ENCODE measurements at places on chromosomes 6 and 20.

DNA sequence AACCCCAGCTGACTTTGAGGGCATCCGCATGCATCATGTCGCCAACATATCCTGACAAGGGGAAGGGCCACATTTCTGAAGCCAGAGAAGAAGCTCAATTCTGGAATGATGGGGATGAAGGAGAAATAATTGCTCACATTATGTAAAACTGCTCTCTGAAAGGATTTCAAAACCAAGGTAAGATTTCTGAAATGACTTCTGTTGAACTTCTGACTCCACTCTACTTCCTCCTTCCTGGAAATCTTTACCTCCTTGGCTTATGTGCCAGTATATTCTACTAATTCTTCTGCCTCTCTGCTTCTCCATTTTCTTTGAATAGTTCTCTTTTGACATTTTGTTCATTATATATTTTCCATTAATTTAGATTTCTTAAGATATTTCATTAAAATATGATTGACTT lies 31.9 kb downstream of the HLA-DPB1 start:
- no peak for DNase-seq

- no peak for DNase-seq
Observed at GRCh38 chr20:10309326-10309725, 90.7 kb downstream of the SNAP25 start.

DNA sequence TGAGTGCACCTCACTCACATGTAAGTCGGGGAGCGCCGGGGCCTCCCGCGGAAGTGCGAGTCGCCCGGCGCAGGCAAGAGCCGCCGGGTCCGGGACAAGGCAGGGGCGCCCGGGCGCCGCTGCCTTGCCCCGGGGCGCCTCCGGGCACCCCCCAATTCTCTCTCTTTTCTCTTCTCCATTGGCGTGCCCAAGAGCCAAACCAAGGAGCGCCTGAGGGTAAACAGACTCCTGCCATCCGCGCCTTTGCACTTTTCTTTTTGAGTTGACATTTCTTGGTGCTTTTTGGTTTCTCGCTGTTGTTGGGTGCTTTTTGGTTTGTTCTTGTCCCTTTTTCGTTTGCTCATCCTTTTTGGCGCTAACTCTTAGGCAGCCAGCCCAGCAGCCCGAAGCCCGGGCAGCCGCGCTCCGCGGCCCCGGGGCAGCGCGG lies 36.8 kb downstream of the GNAS start:
- DNase-seq = no peak

DNA sequence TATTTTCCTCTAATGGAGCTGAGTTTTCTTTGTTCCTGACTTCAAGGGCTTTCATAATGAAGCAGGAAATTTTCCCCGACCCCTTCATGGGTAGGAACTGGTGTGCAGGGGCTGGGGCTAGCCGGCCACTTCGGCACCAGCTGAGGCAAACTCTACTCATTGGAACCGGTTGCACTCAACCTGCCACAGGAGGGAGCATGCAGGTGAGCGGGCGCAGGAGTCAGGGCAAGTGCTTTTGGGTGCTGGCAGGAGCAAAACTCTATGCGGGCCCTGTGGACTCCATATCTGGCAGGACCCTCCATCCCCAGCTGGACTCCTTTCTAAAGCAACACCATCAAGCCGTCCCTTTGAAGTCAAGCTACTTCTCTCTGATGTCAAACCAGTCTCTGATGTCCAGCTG lies 244.2 kb downstream of the EPM2A start:
- DNase-seq = no peak

DNA sequence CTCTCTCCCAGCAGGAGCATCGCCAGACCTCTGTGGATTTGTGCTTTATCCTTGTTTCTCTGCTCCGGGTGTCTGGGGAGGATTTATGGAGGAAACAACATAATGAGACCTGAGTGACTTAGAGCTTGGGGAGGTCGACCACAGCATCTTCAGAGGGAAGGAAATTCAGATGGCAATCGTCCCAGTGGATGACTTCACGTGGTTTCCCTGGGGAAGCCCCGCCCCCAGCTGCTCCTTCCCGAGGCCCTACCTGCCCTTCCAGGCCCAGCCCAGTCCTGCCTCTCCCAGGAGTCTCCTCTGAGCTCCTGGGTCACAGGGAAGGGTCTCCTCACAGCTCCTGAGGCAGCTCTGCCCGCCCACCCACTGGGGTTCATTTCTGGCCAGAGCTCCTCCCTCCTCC lies 430.3 kb upstream of the SULF2 start:
- no peak for DNase-seq

GRCh38 chr6:126091466-126091865 lies 105.1 kb downstream of the TRMT11 start:
- no peak for DNase-seq

DNA sequence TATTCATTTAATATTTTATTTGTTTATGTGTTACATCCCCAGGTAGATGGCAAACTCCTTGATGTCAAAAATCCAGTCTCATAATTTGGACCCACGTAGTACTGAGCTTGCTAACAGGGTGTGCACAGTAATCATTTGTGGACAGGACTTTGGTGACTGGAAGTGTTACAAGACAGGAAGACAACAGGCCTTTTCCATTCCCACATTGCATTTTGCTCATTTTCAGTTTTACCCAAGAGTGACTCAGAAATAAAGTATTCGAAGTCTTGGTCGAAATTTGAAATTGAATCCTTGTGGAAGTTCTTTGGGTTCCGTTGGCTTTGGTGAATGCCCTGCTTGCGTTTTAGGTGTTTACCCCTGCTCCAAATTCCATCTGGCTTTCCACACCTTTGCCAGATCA lies 63.0 kb upstream of the THBS2 start:
- no peak for DNase-seq

DNA sequence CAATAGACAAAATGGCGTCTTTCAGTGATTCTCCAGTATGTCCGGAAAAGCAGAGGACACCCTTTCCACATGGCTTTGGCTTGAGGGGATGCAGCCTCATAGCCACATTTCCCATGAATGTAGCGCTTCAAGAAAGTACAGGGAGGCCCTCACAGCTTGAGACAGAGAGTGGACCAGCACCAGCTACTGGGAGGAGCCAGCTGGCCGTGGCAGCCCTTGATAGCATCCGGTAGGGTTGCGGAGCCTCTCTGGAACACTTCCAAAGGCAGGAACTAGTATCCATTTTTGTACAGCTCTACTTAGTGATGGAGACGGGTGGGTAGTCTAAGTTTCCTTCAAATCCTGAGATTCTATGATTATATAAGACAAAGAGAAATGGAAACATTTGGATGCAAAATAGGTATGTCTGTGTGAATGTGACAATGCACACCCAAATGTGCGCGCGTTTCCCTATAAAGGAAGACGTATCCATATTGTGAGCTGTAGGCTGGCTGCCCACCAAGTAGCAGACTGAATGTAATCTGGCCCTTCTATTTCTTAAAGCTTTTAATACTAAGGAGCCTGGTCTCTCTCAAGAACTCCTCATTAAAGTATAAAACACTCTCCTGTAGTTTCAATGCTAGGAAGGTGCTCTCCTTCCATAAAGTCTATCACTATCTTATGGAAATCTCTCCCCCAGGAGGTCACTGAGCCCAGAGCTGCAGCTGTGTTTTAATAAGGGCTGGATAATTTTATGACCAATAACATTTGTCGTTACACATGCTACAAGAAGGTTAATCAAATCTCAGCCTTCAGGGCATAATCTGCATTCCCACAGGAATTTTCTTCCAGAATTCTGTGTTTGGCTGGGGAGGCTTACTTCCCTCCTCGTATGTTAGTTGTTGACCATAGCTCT lies 74.0 kb downstream of the SOBP start:
- DNase-seq = no peak

DNA sequence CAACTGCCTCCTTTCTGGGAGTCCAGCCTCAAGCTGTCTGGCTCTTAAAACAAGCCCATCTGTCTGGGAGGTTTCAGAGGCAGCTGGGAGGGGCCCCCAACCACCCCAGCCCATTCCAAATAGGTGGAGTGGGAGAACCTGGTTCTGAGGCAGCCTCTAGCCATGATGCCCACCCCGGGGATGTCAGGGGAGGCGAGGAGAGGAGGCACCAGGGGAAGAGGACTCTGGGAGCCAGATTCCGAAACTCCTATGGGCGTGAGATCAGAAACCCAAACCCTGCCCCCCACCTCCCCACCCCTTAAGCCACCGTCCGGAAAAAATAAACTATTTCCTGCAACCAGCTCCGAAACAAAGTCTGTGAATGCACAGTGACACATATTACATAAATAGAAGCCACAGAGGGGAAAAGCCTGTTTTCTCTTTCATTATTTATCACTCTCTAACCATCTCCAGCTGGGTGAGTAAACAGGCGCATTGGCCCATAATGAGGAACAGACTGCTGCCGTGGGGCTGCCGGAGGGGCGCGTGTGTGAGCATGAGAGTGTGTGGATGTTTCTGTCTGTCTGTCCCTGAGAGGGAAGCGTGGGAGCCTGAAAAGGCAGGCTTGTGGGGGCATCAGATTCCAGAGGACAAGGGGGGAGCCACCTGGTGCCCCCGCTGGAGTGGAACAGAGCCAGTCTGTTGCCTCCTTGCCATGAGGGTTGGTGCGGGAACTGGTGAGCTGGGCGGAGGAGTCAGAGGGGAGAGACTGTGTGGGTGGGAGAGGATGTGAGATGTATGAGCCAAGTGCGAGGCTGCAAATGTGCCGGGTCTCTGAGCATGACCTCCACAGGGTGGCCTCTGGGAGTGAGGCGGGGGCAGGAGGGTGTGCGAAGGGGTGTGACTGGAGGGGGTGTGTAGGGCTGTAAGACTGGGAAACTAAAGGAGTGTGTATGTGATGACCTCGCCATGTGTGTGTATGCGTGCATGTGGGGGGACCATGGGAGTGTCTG lies 14.3 kb upstream of the FOXP4 start:
- peak; percentile 56 for DNase-seq

GRCh38 chr6:36419310-36419709 lies 23.3 kb downstream of the PXT1 start:
- DNase-seq = no peak

GRCh38 chr6:124319410-124319809 lies 515.7 kb downstream of the NKAIN2 start:
- no peak for DNase-seq

GRCh38 chr6:87482366-87482765 lies 9.6 kb downstream of the SLC35A1 start:
- DNase-seq = no peak

DNA sequence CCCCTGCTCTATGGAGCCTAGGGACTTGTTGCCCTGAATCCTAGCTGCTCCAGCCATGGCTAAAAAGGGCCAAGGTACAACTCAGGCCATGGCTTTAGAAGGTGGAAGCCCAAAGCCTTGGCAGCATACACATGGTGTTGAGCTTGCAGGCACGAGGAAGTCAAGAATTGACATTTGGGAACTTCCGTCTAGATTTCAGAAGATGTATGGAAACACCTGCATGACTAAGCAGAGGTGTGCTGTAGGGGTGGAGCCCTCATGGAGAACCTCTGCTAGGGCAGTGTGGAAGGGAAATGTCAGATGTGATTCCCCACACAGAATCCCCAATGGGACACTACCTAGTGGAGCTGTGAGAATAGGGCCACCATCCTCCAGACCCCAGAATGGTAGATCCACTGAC lies 95.1 kb upstream of the TMEM170B start:
- DNase-seq = no peak

GRCh38 chr6:167663784-167664443 lies 162.8 kb upstream of the AFDN start:
- no peak for DNase-seq

- no peak for DNase-seq
Observed at GRCh38 chr6:136521427-136521826, 28.8 kb downstream of the MAP7 start.

- DNase-seq = peak; percentile 59
Observed at GRCh38 chr6:20400456-20401204, 1.0 kb upstream of the E2F3 start.

DNA sequence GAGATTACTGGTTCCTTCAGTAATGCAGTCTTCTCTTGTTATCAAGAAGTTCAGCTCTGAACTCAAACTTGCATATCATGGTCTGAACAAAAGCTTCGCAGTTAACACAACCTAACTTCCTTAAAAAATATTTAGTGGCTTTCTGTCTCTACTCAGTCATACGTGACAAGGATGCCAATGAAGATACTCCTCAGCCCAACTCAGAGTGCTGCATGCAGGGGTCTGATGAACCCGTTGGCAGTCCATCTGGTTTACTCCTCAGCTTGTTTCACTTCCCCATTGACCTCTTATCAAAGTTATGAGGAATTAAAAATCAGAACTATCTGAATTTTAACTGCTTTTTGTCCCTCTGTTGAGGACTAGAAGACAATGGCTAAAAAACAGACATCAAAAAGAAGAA lies 56.6 kb upstream of the RIN2 start:
- DNase-seq = no peak

DNA sequence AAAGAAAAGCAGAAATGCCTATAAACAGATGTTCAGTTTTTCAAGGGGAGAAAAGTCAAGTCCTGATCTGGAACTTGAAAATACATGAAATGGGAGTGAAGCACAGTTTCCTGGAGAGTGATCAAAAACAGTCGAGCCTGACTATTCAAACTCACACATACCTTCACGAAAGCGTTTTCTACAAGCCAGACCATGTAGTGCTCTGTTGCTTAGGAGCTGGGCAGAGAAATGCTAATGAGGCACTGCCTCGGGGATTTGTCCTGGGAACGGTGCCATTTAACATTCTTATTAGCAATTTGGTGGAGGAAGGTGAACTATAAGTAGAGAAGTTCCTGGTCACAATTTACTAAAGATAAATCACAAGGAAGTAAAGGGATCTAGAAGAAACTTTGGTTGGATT lies 5.9 kb downstream of the NHSL1 start:
- no peak for DNase-seq

DNA sequence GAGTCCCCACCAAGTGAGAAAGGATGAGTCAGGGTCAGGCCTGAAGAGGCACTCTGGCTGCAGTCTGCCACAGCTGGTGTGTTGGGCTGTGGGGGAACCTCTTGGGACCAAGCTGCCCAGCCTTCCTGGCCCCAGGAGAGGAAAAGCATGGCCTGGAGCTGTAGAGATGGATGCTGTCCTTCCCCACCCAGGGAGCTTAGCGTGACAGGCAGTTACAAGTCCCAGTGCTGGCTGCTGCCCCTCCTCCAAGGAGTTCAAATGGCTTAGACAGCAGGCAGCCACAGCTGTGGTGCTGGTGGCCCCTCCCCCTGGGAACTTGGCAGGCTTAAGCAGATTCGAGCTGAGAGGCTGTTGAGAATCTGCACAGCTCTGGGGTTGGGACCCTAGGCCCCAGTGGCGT lies 253.2 kb downstream of the PLCB1 start:
- no peak for DNase-seq

GRCh38 chr6:39791850-39792539 lies at the start of gene DAAM2:
TSS of gene DAAM2 (plus strand) at chr6:39792376. CDS start at chr6:39856303, 63,927 bp downstream.
- no peak for DNase-seq

DNA sequence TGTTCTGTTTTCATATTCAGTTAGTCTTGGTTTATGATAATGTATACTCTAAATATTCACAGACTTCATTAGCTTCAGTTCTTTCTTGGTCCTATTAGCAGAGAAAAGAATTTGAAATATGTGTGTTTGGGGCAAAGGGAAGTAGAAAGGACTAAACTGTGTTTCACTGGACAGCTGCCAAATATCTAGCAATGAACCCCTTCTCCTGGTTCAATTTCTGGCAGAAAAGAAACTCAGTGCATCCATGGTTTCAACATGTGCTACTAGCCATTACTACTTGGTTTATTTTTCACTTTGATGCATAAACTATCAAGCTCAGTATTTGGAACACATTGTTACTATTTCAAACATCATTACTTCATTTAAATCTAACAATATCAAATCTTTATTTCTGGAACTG lies 43.6 kb downstream of the FBXL4 start:
- no peak for DNase-seq
